ENCODE measurements at places on chromosomes 1 and 21. TPM values are rescaled to one million over a fixed set of nuclear protein-coding genes. Genes with fewer than 3 reads are reported as not detected.

The DAB1 gene
- 0.07 TPM for total RNA-seq

The SLC9C2 gene
- 0.03 TPM for total RNA-seq

The GJA9 gene
- total RNA-seq, result 0.07 TPM

The SLAMF1 gene
- not detected for total RNA-seq

The FCRLB gene
- total RNA-seq, result 1.6 TPM

The GPATCH2 gene
- 14.8 TPM for total RNA-seq

The EIF3I gene
- 240 TPM for total RNA-seq

The OPRD1 gene
- total RNA-seq, result under 0.01 TPM

The DOCK7 gene
- total RNA-seq, result 194 TPM

The TMED5 gene
- 76.1 TPM for total RNA-seq

The ADAMTS4 gene
- 14.7 TPM for total RNA-seq

The DNM3 gene
- 0.76 TPM for total RNA-seq

The SELENBP1 gene
- total RNA-seq, result 59.5 TPM

All from smooth muscle cell of the pulmonary artery (primary cell).